ENCODE measurements at places on chromosomes 4 and X.

GRCh38 chrX:13047759-13048158, 3.3 kb upstream of the FAM9C start:
- no peaks in the 10 kb centered on the region for H3K36me3 ChIP-seq
- DNase-seq, result no peak
- no peaks in the 10 kb centered on the region for H3K4me1 ChIP-seq
- no peaks in the 10 kb centered on the region for H3K27me3 ChIP-seq

- H3K27ac ChIP-seq, result no peak overlapping the region
- no peaks in the 10 kb centered on the region for H3K27me3 ChIP-seq
- no peaks in the 10 kb centered on the region for H3K36me3 ChIP-seq
Measured at GRCh38 chr4:128718768-128719167, 90.7 kb upstream of the JADE1 start.

DNA sequence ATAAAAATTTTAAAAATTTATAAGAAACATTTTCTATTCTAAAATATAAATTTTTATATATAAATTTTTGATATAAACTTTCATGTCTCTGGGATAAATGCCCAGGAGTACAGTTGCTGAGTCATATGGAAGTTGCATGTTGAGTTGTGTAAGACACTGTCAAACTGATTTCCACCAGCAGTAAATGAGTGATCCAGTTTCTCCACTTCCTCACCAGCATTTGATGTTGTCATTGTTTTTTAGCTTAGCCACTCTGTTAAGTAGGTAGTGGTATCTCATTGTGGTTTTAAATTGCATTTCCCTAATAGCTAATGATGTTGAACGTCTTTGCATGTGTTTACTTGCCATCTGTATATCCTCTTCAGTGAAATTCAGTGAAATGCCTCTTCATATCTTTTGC, 66.5 kb downstream of the MAMLD1 start:
- no peak overlapping the region for H3K27ac ChIP-seq
- H3K4me3 ChIP-seq, result no peak overlapping the region
- H3K4me1 ChIP-seq, result no peaks in the 10 kb centered on the region
- H3K36me3 ChIP-seq, result no peaks in the 10 kb centered on the region

DNA sequence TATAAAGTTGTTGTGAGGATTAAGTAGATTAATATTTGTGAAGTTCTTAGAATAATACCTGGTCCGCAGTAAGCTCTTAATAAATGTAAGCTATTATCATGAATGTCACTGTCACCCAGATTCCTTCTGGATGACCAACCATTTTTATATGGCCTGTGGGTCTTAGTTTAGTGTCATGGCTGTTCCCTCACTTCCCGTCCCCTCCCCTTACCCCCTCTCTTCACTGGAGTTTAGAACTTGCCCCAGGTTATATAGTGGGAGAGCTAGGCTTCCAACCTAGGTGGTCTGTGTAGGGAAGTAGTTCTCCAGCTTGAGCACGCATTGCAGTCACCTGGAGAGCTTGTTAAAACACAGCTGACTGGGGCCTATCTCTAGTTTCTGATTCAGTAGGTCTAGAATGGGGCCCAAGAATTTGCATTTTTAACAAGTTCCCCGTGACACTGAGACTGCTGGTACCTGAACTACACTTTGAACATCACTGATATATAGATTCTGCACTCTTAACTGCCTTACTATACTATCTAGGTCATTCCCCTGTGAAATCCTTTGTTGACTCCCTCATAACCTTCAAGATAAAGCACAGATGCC, 66.9 kb upstream of the PLAC1 start:
- no peak for DNase-seq
- H3K4me1 ChIP-seq, result no peaks in the 10 kb centered on the region
- H3K27me3 ChIP-seq, result no peaks in the 10 kb centered on the region
- no peak overlapping the region for H3K27ac ChIP-seq
- no peaks in the 10 kb centered on the region for H3K36me3 ChIP-seq
- no peak overlapping the region for H3K4me3 ChIP-seq

DNA sequence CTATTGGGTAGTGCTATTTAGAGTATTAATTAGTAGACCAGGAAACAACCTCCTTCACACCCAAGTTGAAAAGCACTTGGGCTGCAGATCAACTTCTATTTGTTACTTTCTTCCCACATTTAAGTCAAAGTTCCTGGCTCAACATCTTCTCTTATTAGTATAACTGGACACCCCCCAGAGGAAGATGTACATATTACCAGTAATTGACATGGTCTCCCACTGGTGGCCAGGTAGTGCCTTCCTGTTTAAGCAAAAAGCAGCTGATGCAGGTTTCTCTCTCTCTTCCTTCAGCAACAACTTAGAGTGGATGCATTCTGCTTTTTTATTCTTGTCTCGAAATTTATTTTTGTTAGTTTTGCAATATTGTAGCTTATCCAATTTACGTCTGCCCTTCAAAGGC, 438.1 kb downstream of the GBA3 start:
- H3K27ac ChIP-seq, result no peak overlapping the region
- no peak overlapping the region for H3K4me3 ChIP-seq
- no peaks in the 10 kb centered on the region for H3K4me1 ChIP-seq
- no peaks in the 10 kb centered on the region for H3K27me3 ChIP-seq
- DNase-seq, result no peak

GRCh38 chrX:46666831-46667230, 92.1 kb downstream of the SLC9A7 start:
- H3K4me1 ChIP-seq, result no peaks in the 10 kb centered on the region
- H3K36me3 ChIP-seq, result no peaks in the 10 kb centered on the region
- no peak overlapping the region for H3K4me3 ChIP-seq
- H3K27me3 ChIP-seq, result no peaks in the 10 kb centered on the region

DNA sequence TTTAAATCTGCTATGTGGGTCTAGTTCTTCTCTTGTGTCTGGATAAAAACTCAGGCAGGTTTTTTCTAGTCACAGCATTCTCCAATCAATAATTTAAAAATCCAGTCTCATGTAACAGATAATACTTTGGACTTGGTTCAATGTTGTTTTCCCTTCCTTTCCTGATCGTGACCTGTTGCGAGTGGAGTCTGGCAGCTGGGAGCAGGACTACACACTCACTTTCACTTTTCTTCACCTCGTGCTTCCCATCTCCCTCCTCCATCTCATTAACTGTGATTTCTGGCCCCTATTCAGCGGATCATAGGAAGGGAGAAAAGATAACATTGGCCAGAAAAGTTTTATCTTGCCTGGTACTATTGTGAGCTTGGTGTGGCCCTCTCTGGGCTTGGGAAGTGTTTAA, 96.6 kb upstream of the GATB start:
- DNase-seq, result no peak
- no peaks in the 10 kb centered on the region for H3K27me3 ChIP-seq
- no peaks in the 10 kb centered on the region for H3K4me1 ChIP-seq
- H3K36me3 ChIP-seq, result no peaks in the 10 kb centered on the region
- H3K4me3 ChIP-seq, result no peak overlapping the region
- H3K27ac ChIP-seq, result no peak overlapping the region

- no peak for DNase-seq
- H3K4me1 ChIP-seq, result no peaks in the 10 kb centered on the region
- H3K36me3 ChIP-seq, result no peaks in the 10 kb centered on the region
- H3K4me3 ChIP-seq, result no peak overlapping the region
Measured at GRCh38 chr4:166625018-166625637, 609.2 kb downstream of the SPOCK3 start.

GRCh38 chr4:2911868-2912267, 51.3 kb downstream of the NOP14 start:
- no peak for DNase-seq
- peaks cover 99% of the 10 kb centered on the region for H3K36me3 ChIP-seq
- H3K4me1 ChIP-seq, result no peaks in the 10 kb centered on the region
- no peaks in the 10 kb centered on the region for H3K27me3 ChIP-seq

DNA sequence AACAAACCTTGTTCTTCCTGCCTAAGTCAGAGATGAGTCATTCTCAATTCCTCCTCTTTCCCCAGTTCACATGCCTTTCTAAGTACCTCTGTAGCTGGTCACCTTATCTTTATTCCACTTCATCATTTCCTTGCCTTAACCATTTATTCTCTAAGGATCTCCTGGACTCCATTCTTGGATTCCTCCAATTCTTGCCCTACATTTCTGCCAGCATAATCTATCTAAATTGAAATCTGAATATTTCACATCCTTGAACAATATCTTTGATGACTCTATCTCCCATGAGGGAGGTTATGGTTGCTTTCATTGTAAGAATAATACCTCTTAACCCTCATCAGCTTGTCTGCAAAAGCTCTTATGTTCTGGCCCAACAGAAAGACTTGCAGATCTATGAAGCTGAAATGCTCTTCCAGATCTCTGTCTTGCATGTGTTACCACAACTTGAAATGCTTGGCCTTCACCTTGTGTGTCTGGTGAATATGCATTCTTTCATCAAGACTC, 28.6 kb upstream of the PDE5A start:
- H3K36me3 ChIP-seq, result no peaks in the 10 kb centered on the region
- no peak for DNase-seq
- no peak overlapping the region for H3K27ac ChIP-seq
- no peaks in the 10 kb centered on the region for H3K4me1 ChIP-seq
- no peaks in the 10 kb centered on the region for H3K27me3 ChIP-seq

DNA sequence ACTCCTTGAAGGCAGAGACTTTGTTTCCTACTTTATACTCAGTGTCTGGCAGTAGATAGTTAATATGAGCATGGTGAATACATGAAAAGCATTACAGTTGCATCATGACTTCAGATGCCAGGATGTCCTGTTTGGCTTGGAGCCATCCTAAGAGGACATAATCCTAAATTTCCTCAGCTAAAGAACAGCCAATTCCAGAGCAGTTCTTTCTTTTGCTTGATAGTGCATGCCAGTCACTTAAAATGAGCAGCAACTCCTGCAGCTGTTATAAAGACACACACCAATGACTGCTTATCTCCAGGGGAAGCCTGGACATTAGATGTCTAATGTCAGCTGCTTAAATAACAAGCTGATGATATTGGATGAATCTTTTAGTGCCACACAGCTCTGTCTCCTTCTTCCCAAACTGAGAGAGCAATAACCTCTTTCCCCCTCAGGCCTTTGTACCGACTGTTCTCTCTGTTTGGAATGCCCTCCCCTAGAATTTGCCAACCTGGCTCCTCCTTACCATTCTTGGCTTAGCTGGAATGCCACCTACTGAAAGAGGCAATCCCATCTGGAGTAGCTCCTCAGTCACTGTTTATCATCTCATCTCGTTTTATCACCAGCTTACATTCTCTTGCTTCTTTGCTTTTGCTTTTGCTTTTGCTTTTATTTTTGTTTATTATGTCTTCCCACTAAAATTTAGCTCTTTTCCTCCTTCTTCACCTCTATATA, 100.8 kb upstream of the USP38 start:
- no peaks in the 10 kb centered on the region for H3K36me3 ChIP-seq
- H3K4me1 ChIP-seq, result peaks cover 11% of the 10 kb centered on the region
- H3K27me3 ChIP-seq, result no peaks in the 10 kb centered on the region
- no peak overlapping the region for H3K4me3 ChIP-seq
- H3K27ac ChIP-seq, result no peak overlapping the region
- DNase-seq, result no peak

DNA sequence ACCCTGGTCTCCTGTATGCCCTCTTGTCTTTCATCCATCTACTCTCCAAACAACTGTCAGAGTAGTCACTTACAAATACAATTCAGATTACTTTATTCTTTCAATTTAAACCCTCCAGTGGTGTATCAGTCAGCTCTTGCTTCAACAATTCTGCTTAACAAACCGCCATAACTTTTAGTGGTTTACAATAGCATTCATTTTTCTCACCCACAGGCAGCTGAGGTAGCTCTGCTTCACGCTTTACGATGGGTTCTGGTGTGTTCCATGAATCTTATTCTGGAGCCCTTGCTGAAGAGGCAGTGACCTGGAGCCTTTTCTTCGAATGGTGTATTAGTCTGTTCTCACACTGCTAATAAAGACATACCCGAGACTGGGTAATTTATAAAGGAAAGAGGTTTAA, 86.2 kb upstream of the CAMK2D start:
- no peaks in the 10 kb centered on the region for H3K4me1 ChIP-seq
- DNase-seq, result no peak
- H3K36me3 ChIP-seq, result no peaks in the 10 kb centered on the region
- H3K4me3 ChIP-seq, result no peak overlapping the region

DNA sequence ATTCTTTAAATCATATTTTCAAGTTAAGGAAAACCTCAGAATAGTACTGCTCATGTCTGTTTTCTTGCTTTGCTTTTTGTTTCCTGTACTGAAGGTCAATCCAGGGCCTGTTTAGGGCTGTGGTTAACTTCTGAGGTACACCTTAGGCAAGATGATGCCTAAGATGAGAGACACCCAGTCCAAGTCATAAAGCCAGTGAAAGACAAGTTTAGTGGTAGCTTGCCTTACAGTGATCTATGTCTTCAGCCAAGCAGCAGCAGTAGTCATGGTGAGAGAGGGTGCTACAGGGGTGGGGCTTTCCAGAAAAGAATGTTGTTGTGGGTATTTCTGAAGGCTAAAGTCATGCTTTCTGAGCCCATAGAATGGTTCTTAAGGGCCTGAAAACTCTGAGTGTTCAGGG, 173.7 kb downstream of the VSIG4 start:
- H3K36me3 ChIP-seq, result no peaks in the 10 kb centered on the region
- no peak overlapping the region for H3K27ac ChIP-seq
- no peak for DNase-seq
- no peak overlapping the region for H3K4me3 ChIP-seq
- H3K4me1 ChIP-seq, result no peaks in the 10 kb centered on the region

DNA sequence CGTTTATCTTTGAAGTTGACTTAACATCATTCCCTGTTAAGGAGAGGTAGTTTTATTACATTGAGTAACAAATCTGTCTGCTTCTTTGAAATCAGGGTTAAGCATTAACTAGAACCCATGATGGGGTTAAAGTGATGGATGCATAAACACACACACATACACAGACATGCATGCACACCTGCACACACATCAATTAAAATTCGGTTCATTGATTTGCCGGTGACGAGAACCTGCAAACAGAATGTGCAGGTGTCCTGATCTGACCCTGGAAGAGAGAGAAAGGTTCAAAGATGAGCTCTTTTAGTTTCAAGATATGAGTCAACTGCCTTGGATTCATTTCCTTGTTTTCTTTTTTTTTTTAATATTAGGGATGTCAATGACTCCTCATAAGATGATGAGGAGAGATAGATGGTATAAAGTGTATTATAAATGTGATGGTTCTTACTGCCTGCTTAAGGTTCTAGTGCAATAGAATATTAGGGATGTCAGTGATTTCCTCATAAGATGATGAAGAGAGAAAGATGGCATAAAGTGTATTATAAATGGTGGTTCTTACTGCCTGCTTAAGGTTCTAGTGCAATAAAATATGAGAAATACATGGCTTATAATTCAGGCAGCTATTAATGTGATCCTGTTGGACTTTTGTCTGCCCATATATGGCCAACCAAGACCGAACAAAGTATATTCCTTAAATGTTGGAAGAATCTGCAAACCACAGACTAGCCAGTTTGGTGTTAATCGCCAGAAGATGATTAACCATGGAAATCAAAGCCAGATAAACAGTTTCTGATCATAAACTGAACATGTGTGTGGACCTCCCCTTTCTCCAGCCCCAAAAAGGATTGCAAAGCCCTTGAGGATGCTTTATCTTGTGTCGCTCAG, 14.1 kb upstream of the CD99 start:
- H3K27ac ChIP-seq, result no peak overlapping the region
- peaks cover 10% of the 10 kb centered on the region for H3K4me1 ChIP-seq
- H3K36me3 ChIP-seq, result no peaks in the 10 kb centered on the region
- no peaks in the 10 kb centered on the region for H3K27me3 ChIP-seq

DNA sequence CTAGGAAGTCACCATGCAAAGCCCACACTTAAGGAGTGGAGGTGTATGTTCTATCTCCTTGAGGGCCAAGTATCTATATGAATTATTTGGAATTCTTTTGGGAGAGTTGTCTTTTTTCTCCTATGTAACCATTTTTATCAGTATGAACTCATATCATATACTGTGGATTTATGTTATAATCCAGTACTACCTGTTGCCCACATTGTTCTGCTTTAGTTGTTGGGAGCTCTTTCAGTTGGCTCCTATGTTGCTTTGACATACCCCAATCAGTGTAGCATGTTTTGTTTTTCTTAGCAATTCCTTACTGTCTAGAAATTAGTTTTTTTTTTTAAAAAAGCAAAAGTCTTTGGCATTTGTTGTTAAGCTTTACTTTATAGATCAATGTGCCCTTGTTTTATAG, 13.0 kb downstream of the UCHL1 start:
- DNase-seq, result no peak
- H3K4me3 ChIP-seq, result no peak overlapping the region
- no peak overlapping the region for H3K27ac ChIP-seq
